ENCODE measurements at places on chromosomes 12 and 14. TPM values are rescaled to one million over a fixed set of nuclear protein-coding genes. Genes with fewer than 3 reads are reported as not detected.

SERPINA10 gene
- polyA plus RNA-seq: 0.29 TPM

AICDA gene
- 0.50 TPM for polyA plus RNA-seq

ADAM21 gene
- polyA plus RNA-seq: 0.53 TPM

TAOK3 gene
- 35.9 TPM for polyA plus RNA-seq

MSI1 gene
- 27.1 TPM for polyA plus RNA-seq

CLEC4D gene
- polyA plus RNA-seq: 0.09 TPM

ERC1 gene
- polyA plus RNA-seq: 30.1 TPM

RAPGEF3 gene
- 115 TPM for polyA plus RNA-seq

MYH6 gene
- 0.16 TPM for polyA plus RNA-seq

KRT85 gene
- polyA plus RNA-seq: not detected

KLRG1 gene
- 3.7 TPM for polyA plus RNA-seq

PXMP2 gene
- 48.8 TPM for polyA plus RNA-seq
